T-helper 2 cell treated with Interferon-gamma antibody and Interleukin-4, amounts not matched to agents 5 μg/mL and 100 μg/mL, for 36 hours (primary cell): ENCODE measurements at places on chromosomes 6 and 20.
A peak's percentile ranks its signal among the peaks of the same experiment; 100 is the strongest.

GRCh38 chr6:138654715-138655634 lies 118.6 kb upstream of the CCDC28A start:
- peak; percentile 53 for DNase-seq

- no peak for DNase-seq
Observed at GRCh38 chr6:126812651-126813050, 305.8 kb upstream of the RSPO3 start.

DNA sequence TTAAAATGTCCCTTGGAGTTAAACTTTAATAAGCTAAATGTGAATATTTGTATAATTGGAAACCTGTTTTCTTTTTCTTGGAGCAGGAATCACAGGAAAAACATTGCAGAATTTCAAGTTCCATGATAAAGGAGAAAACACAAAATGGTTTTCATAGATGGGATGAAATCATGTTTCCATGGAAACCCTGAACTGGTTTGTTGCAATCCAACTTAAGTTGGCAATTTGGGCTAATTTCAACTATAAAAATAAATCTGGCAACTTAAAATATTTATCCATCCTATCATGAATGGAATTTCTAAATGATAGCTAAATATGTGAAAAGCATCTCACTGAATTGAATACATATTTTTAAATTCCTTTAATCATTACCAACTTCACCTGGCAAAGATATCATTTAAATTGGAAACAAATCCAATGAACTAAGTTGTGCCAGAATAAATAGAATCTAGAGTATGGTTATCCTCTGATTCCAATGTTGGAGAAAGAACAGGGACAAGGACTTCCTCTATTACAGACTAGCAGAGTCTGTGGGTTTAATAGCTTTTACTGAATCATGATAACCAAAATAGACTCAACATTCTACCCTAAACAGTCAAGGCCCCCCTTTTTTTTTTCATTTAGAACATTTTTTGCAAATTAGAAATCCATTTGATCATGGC lies 33.2 kb downstream of the COL21A1 start:
- no peak for DNase-seq

GRCh38 chr6:29726571-29727194 lies 3.4 kb downstream of the HLA-F start:
- no peak for DNase-seq

DNA sequence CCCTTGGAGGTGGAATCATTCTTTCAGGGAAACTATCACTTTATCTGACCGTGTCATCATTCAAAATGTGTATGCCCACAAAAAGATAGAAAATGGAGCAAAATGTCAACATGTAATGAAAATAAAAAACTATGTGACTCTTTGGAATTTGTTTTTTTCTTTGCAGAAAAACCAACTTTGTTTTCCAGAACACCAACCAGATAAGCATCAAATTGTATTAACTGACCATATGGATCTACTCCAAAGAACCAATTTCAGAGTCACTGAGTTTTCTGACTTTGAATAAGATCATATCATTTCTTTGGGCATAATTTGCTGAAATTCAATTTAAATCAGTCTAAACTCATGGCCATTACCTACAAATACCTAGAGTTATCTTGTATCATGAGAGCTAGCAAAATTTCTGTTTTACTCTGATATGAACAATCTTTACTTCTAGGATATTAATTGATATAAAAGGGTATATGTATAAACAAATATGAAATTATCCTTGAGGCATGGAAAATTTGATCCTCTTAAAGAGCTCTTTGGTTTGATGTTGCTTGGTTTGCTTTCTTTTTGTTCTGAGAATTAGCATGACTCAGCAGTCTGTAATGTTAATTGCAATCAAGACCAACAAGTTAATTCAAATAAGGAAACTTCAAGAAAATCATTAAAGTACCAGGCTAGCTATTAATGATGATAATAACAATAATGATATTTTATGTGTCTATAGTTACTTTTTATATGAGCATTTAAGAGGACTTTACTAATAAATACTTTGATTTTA lies 444.4 kb upstream of the MARCKS start:
- no peak for DNase-seq

GRCh38 chr20:13788167-13788834 lies 3.5 kb downstream of the NDUFAF5 start:
- no peak for DNase-seq

DNA sequence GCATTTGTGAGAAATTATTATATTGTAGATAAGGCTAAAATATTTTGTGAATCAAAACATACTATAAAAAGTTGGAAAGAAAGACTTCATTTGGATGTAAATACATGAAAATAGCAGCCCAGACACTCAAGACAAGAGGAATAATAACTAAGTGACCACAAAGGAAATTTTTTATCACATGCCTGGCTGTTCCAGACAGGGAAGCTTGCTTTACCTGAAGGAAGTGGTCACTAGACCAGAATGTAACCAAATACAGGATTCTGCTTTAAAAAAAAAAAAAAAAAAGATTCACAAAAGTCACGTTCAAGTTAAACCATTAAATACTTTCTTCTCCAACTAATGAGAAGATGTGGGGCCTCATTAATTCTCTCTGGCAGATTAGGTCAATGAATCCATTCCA lies 9.3 kb upstream of the HLA-DQB2 start:
- no peak for DNase-seq

DNA sequence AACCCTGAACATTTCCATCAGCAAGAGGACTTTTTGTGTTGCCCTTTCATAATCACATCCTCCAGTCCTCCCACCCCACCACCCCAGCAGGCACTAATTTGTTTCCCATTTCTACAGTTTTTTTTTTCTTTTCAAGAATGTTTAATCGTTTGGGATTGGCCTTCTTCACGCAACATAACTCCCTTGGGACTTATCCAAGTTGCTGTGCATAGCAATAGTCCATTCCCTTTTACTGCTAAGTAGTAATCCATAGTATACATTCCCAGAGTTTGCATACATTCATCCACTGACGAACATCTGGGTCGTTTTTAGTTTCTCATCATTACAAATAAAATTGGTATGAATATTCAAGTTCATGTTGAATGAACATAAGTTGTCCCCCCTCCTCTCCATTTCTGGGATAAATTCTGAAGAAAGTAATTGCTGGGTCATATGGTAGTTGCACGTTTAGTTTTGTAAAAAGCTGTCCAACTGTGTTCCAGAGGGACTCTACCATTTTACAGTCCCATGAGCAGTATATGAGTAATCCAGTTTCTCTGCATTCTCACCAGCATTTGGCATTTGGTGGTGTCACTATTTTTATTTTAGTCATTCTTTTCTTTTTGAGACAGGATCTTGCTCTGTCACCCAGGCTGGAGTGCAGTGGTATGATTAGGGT lies 90.8 kb downstream of the DOK5 start:
- DNase-seq, result no peak

- DNase-seq, result no peak
Observed at GRCh38 chr20:59747671-59748515, 143.6 kb downstream of the PHACTR3 start.

DNA sequence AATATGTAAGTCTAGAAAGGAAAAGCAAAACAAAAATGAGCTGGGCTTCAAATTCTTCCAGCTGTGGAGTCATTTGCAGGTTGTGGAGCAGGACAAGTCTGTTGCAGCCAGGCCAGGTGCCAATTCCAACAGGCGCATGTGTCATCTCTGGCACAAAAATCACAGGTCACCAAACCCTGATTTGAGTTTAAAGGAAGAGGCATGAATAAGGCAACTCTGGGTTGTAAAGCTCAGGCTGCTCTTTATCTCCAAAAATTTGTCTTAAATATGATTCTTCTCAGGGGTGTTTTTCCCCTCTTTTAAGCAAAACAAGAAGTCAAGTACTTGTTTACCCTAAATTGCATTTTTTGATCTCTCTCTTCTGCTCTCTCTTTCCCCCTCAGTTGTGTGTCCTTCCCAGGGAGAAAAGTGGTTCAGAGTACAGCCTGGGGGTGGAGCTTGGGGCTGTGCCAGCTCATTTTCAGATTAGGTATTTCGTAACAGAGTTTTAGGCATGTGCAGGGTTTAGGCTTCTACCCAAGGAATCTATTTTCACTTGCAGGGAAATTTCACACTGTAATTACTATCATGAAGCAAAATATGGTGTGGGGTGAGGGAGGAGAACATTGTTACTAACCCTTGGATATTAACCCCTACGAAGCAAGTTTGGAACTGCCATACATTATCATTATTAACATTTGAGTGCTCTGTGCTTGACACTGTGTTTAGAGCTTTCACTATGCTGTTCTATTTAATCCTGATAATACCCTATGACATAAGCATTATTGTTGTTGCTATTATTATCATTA lies 8.3 kb upstream of the NCOA3 start:
- DNase-seq, result peak; percentile 62

- no peak for DNase-seq
Observed at GRCh38 chr20:57164872-57165271, 101.6 kb downstream of the BMP7 start.

- DNase-seq, result no peak
Observed at GRCh38 chr6:156191895-156192294, 585.3 kb upstream of the ARID1B start.

- no peak for DNase-seq
Observed at GRCh38 chr6:140208286-140208685, 833.8 kb upstream of the CITED2 start.

- DNase-seq, result no peak
Observed at GRCh38 chr6:89198235-89198634, 18.9 kb downstream of the GABRR1 start.

DNA sequence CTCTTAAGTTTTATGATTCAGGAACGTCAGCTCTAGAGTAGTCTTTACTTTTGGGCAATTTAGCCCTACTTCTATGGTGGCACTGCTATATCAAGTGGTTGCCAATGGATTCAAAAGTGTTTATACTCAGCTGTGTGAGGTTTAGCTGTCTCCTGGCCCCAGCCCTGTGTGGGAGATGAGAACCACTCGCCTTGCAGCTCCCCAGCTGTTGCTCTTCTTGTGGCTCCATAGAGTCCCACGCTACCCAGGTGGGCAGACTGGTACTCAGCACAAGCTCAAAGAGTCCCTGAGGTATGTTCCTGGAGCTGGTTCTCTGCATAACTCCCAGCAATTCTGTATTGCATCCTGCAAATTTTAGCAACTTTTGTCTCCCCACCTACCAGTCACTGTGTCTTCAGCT lies 59.6 kb downstream of the C6orf118 start:
- no peak for DNase-seq

DNA sequence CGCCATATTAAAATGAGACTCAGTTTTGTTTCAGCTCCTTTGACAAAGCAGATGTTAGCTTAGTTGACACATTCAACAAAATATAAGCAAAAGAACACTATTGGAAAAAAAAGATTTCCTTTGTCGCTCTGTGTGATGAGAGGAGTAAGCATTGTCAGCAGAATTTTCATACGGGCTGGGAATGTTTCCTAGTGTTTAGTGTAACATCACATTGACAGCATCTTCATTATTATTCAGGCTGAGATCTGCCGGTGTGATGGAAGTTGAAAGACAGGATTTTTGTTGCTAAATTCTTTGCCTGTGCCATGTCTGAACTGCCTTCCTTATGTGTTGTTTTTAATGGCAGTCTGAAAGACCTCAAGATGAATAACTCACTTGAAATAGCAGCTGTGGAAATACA lies 49.1 kb downstream of the GRM1 start:
- DNase-seq, result no peak

- DNase-seq, result no peak
Observed at GRCh38 chr6:35794536-35795452, 2.3 kb downstream of the CLPS start.

DNA sequence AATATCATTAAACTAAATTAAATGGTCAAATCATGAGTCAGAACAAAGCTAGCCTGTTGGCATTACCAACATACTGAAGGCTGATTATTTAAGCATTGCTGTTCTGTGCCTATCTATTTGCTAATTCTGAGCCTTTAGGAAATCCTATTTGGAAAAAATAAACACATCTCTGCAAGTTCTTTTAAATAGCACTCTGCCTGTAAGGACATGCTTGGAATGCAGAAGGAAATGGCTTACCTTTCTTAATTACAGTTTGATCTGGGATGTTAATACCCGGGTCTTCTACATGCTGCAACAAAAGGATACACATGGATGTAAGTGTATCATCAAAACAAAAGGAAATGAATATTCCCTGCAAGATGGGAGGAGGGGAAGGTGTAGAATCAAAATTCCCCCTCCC lies 8.3 kb downstream of the TFAP2A start:
- no peak for DNase-seq
